ENCODE measurements at places on chromosomes 11 and 22.

DNA sequence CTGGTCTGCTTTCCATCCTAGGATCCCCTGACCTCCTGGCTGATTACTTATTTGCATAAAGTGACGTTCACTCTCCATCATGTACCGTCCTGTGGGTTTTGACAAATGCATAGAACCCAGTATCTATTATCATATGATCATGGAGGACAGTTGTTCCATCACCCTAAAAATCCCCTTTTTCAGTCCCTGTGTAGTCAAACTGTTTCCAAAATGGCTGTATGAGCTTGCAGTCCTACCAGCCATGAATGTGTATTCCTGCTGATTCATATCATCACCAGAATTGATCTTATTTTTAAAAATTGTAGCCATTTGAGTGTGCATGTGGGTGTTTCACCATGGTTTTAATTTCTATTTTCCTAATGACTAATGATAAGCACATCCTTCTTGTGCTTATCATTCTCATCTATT lies 108.8 kb downstream of the MPPED1 start:
- DNase-seq: no peak

DNA sequence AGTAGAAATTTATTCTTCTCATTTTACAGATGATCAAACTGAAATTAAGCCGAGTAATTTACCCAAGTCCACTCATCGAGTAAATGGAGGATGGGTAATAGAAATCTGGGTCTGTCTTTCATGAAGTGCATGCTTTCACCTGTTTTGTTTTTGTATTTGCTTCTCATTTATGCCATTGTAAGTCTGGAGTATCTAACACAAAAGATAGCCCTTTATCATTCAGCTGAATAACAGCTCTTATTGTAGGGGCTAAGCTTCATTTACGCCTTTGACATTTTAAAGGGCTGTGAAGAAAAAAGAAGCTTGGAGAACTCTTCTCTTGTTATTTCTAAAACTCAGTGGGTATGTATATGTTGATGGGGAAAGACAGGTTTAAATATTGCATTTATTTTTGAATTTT lies 1196.2 kb upstream of the TENM4 start:
- DNase-seq: no peak

- no peak for DNase-seq
Measured at GRCh38 chr11:4076774-4077173, 17.8 kb upstream of the RRM1 start.

DNA sequence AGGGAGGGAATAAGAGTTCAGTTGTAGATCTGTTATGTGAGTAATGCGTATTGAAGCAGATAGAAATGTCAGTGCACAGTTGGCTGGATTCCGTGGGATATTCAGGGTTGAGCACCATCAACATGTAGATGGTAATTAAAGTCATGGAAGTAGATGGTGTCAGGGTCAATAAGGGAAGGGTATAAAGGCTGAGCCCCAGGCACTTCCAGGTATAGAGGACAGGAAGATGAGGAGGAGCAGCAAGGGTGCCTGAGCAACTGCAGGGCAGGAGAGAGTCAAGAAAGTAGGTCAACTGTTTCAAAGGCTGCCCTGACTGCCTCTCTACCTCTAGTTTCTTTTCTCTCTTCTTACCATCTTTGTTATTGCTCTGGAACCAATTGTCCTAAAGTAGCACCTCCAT lies 85.9 kb downstream of the MICAL2 start:
- no peak for DNase-seq

- no peak for DNase-seq
Measured at GRCh38 chr11:117722082-117722481, 74.9 kb downstream of the DSCAML1 start.

- no peak for DNase-seq
Measured at GRCh38 chr11:72380132-72380503, 54.2 kb downstream of the CLPB start.
